NCI-H460 (cell line): ENCODE measurements at places on chromosomes 16 and 17. TPM values are rescaled to one million over a fixed set of nuclear protein-coding genes. Genes with fewer than 3 reads are reported as not detected.

DNA sequence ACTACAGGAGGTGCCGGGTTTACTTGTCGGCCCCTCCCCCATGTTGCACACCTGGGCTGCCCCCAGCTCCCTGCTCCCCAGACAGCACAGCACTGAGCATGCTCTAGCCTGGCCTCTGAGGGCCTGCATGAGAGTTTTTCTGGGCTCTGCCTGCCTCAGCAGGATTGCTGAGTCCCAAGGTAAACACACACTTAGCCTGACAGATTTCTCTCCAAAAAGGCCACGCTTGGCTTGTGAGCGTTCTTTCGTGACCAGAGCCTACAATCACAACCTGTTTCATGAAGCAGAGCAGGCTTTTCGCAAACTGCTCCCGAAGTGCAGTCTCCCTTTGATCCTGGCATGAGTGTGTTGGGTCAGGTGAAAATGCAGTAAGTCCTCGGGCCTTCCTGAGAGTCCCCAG is 9.8 kb upstream of the CD300E start:
- DNase-seq = no peak

DNA sequence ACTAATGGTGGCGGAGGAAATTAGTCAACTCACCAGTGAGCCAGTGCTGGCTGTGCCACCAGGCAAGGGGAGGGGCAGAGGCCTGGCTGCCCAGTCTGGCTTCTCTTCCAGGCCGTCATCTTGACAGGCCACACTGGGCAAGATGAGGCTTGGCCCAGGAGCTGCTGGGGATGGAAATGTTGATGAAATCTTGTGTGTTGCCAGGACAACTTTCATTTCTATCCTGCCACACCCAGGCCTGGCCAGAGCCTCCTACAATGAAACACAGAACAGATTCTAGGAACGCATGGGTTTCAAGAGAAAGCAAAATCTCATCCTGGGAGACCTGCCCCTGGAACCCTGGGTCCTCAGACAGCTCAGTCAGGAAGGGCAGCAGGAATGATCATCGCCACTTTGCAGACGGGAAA is 9.3 kb downstream of the HEXIM2 start:
- peak; percentile 72 for DNase-seq

DNA sequence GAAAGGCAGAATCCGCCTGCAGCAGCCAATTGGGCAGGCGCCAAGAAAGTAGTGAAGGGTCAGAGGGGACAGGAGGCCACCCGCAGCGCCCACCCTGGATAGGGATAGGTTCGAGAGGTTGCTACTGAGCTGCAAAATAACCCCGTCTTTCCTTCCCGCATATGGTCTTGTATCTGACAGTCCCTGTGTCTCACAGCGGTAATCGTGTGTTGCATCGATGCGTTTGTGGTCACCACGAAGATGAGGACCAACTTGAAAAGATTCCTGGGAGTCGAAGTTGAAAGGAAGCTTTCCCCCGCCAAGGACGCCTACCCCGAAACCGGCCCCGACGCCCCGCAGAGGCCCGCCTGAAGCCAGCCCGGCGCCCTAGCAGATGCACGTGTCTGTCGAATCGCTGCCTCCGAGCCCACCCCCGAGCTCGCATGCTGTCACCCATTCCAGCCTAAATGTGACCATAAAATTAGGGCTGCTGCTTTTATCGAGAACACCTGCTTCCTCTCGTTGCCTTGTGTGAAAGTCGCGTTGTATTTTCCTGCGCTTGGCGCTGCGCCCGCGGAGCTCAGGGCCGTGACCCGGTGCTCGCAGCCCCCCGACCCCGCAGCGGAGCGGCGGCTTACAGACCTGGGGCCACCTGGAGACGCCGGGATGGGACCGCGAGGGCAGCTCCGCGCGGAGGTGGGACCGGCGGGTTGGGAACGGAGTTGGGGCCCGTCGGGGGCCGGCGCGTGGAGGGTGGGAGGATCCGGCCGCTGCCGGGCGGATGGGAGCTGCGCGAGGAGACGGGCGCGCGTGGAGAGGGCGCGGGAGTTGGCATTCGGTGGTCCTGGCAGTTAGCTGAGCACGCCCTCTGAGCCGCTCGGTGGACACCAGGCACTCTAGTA is at the start of gene CMTM2:
CMTM2 (plus strand) TSS at position 813 of the 881 bp plus-strand sequence. CDS start 145 bp downstream, outside the sequence.
- no peak for DNase-seq

GRCh38 chr16:59259950-59260319 is 525.8 kb upstream of the GOT2 start:
- DNase-seq = no peak

- no peak for DNase-seq
Observed at GRCh38 chr17:77216486-77216885, 75.7 kb downstream of the SEC14L1 start.

DNA sequence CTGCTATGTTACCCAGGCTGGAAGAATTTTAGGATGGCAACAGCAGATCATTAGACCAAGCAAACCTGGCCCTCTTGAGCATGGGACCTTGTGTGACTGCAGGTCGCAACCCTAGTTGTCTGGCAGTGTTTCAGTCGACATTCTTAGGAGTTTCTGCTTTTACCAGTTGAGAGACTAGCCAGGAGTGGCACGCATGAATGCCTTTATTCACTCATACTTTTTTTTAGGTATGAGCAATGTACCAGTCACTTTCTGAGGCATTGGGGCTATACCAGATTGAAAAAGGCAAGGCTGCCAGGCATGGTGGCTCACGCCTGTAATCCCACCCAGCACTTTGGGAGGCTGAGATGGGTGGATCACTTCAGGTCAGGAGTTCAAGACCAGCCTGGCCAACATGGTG is 28.2 kb upstream of the HAS3 start:
- DNase-seq = no peak

DNA sequence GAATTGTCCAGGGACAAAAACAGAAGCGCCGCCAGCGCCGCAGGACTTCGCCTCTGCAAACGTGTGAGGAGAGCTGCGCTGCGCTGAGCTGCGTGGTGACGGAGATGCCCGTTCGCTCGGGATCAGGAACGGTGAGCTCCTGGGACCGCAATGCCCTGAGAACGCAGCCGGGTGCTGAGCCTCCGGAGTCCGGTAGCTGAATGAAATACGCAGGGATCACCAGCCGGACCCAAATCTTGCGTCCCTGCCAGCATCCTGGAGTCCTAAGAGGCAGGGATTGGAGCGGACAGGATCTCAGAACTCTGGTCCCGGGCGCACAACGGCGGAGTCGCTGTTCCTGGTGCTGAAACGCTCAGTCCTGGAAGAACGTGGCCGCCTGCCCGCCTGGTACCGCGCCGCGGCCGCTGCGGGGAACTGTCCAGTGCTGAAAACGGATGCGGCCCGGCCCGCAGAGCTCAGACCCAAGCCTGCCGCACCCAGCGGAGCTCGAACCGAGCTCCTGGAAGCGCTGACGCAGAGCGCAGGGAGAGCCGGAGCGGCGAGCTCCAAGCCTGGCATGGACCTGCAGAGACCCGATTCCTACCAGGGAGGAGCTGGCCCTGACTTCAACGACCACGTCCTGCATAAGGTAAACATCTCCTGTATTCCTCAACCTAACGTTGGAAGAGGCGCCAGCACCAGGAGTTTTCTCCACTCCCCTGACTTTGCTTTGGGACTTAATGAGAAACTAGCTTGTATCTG is 41.5 kb downstream of the CD300LF start:
- peak; percentile 82 for DNase-seq

DNA sequence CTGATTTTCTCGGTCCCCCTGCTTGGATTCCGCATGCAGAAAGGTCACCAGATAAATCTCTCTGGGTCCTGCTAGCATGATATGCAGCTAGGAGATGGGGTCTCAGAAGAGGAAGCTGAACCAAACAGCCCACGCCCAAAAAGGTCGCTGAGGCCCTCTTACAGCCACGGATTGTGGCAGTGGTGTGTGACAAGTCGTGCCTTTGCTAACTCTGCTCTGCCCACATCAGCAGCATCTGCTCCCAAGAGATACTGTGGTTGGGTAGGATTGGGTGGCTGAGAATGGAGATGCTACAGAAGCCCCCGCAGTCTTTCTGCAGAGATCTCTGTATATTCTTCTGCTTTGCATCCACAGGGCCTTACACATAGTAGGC is 15.2 kb upstream of the SKAP1 start:
- no peak for DNase-seq

GRCh38 chr16:84816485-84816884 is 3.3 kb upstream of the CRISPLD2 start:
- DNase-seq = no peak

DNA sequence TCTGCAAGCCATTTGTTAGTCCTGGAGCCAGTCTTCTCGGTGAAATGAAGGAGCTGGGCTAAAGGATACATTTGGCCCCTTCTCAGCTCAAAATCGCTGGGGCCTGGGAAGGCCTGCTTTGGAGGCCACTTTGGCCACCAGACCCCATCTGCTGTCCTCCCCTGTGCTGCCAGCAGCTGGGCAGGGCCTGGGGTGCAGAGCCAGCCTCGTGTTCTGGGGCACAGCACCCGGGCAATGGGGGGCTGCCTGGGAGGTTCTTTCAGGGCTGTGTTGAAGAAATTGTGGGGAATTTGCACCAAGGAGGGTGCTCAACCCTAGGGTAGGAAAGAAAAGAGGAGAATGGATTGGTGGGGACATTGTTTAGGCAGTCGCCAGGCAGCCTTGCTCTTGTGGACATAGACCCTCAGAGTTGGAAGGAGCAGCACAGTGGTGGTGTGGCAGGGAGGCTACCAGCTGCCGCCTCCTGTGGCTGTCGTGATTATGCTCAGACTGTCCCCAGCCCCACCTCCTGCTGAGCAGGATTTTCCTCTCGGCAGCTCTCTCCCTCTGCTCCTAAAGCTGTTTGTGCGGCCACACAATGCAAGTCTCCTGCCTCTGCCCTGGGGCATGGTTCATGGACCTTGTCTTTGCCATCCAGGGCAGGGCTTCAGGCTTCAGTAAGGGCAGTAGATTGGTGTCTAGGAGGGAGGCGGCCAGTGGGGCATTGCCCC is 174.8 kb downstream of the NTN1 start:
- no peak for DNase-seq

RASD1 gene
- total RNA-seq = 0.63 and 0.94 TPM in 2 replicates

TPSD1 gene
- total RNA-seq = not detected in 2 replicates

CA5A gene
- total RNA-seq = 0.10 TPM in 1 of 2 replicates, not detected in the other

TBC1D28 gene
- not detected in 2 replicates for total RNA-seq

TEKT3 gene
- not detected in 2 replicates for total RNA-seq

RAB26 gene
- 0.66 and 1.2 TPM in 2 replicates for total RNA-seq

TSR3 gene
- 45.4 and 50.2 TPM in 2 replicates for total RNA-seq

SOST gene
- total RNA-seq = not detected in 2 replicates

CACNB1 gene
- 3.4 and 3.6 TPM in 2 replicates for total RNA-seq
